ENCODE measurements at places on chromosomes 5 and 9.

DNA sequence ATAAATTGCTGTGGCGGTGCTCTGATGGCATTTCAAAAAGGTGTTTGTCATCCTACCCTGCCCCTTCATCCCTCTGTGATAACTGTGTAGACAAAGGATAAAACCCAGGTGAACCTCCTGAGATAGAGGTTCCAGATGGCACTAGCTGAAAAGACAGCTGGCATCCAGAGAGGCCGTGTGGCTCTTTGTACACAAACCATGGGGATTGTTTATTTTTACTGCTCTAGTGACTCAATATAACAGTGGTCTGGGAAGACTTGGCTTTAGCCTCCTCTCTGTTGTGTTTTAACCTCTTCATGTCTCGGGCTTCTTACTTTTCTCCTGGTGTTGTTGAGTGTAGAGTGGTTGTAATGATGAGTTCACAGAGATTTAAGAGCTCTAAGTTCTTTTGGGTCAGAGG lies 48.8 kb downstream of the SH3GL2 start:
- no peak for DNase-seq

GRCh38 chr5:109567374-109568044 lies 122.2 kb upstream of the MAN2A1 start:
- no peak for DNase-seq

DNA sequence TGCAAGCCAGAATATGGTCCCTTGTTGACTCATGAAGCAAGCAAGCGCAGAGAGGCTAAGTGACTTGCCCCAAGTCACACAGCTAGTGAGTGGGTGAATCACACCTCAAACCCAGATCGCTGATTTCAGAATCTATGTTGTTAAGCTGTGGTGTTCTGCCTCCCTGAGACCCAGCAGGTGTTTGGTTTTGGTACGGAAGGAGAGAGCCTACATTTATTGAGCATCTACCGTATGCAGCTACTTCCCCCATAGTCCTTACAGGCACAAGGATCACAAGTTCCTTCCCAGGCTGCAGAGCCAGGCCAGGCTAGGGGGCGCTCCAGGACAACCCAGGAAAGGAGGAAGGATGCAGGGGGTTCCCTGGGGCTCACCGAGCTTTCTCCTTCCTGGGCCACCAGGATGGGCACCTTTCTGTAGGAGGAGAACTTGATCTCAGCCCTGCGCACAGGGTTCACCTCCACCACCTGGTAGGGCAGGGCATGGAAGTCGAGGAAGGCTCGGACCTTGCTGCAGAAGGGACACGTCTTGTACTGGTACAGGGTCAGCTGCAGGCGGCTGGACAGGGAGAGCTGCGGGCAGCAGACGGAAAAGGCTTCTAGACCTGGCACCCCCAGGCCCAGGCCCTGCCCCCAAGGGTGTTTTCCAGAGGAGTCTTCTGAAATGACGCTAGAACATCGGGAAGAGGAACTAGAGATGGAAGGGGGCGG lies 2.5 kb downstream of the PTGES2 start:
- no peak for DNase-seq

DNA sequence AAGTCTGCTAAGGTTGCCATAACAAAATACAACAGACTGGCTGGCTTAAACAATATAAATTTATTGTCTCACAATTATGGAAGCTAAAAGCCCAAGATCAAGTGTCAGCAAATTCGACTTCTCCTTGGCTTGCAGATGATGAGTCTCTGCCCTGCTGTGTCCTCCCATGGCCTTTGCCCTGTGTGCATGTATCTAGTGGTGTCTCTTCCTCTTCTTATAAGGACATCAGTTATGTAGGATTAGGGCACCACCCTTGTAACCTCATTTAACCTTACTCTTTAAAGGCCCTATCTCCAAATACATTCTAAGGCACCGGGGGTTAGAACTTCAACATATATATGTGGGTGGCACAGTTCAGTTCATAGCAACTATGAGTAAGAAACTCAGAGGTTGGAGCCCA lies 157.9 kb upstream of the RASA1 start:
- DNase-seq = no peak

DNA sequence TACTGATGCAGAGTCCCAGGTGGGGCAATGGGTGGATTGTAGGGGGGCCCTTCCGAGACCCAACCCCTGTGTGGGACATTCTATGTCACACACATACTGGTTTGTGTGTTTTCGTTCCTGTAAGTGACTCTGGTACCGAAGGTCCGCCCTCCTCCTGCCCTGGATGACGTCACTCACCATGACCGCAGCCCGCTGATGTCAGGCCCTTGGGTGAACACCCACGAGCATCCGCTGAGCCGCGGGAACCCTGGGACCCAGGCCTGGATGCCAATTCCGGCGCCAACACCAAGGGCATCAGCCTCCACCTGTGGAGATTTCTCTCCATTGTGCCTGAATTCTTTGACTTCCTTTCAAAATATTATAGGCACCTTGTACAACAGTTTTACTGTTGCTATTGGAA lies 184.3 kb downstream of the MTRR start:
- DNase-seq = no peak

GRCh38 chr9:132185073-132186009 lies 23.5 kb downstream of the NTNG2 start:
- DNase-seq = no peak

DNA sequence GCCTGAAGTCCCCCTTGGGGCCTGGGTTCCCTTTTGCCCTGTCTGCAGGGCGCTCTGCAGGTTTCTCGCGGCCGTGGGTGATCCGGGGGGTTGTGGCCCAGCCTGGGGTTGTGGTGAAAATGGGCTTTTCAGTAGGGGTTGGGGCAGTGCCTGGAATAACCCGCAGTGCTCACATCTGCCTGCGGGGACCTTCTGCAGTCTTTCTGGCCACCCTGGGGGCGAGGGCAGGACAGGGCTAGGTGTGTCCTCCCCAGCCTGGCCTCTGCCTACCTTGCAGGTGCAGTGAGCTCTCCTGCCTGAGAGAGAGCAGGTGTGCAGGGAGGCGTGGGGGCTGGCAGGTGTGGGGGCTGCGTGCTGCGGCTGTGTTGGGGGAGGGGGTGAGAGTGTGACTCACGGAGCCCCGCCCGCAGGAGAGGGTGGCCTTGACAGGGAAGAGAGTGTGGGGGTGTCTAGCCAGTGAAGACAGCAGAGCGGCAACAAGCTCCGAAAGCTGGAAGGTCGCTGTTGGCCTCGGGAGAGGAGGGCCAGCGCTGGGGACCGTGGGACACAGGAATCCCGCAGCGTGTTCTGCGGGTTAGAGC lies 131.4 kb downstream of the MRPL36 start:
- no peak for DNase-seq

DNA sequence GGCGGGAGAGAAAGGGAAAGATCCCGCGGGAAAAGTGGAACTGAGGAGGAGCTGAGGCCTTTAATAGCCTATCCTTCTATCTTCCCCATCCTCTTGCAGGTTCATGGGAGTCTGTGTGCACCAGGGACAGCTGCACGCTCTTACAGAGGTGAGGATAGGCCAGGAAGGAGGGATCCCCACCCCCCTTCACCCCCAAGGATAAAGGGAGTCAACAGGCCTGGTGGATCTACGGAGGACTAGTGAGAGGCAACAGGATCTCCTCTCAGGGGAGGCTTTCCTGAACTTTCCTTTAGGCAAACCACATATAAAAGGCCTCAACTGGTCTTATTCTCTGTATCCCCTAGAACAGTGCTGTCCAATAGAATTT lies 1.1 kb downstream of the TESK1 start:
- no peak for DNase-seq

DNA sequence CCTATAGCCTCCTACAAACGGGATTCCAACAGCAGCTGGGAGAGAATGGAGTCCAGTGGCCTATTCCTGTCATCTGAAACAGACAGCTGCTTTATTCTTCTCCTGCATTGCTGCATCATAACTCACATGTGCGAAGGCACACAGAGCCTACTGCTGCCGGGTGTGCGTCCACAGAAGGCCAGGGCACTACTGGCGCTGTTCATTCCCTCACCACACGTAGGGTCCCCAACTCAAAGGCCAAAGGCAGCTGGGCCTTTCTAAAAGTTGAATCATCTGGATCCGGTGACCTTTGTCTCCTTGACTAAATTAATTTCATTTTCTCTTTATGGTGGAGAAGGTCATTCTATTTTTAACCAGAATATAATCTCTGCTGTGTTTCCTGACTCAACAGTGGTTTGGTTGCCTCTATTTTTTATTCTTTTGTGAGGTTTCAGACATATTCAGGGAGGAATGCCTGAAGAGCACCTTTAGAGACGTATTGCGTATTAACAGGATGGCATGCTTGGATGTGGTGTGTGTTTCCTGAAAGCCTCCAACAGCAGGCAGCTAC lies 10.8 kb upstream of the SPATA24 start:
- DNase-seq = no peak

DNA sequence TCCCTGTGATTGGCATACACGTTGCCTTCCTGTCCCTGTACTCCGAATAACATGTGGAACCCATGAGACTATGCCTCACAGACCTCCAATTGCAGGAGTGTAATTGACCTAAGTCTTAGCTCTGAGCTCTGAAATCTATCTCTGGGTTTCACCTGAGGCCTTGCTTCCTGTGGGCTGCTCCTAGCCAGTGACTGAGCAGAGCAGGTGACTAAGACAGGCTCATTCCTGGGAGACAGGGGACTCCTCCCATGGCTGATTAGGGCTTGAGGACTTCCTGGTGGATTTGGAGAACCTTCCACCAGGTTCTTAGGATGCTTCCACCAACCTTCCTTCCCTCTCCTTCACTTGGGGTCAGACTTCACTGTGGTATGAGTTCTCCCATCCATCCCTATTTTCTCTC lies 22.3 kb upstream of the MIER3 start:
- no peak for DNase-seq

- DNase-seq = no peak
Observed at GRCh38 chr9:69919461-69920061, 98.9 kb downstream of the CFAP95 start.

GRCh38 chr5:95995962-95996489 lies 34.4 kb upstream of the ELL2 start:
- no peak for DNase-seq

DNA sequence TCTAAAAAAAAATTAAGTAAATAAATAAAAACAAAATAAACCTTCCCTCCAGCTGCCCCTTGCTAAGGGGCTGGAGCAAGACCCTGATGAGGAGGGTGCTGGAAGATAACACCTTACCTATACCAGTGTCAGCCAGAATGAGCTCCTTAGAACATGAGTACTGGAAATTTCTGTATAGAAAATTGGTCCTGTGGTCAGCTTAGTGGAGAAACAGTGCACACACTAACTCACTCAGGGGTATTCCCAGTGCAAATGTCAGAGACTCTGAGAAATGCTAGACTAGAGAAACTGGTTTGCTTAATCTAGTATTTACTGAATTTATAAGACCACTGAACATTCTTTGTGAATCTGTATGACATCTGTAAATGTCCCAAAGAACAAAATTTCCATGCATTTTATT lies 62.1 kb upstream of the CTXN3 start:
- no peak for DNase-seq

- no peak for DNase-seq
Observed at GRCh38 chr5:76376148-76376865, 26.8 kb upstream of the IQGAP2 start.

- no peak for DNase-seq
Observed at GRCh38 chr5:79756076-79756475, 66.4 kb downstream of the CMYA5 start.

All from stimulated activated CD8-positive, alpha-beta memory T cell treated with anti-CD3 and anti-CD28 coated beads, Interleukin-2, amount 100 ng/mL, for 1 hour (primary cell).